ENCODE measurements at places on chromosomes 1 and 21.

DNA sequence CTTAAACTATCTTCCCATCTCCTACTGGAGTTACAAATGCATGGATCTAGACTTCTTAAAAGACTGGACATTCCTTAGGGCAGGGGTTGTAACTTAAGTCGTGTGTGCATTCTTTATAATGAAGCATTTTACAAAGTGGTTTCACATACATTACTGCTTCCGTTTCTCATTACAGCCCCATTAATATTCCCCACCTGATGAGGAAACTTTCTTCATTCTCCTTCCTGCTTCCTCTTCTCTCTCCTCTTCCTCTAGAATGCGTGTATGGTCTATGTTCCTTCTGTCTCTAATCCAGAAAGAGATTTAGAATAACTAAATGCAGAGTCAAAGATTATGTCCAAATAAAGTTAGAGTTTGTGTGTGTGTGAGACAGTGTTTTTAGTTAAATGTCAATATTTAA lies 1.8 kb upstream of the CAP1 start:
- DNase-seq, result no peak

- DNase-seq, result no peak
These were observed 224.7 kb upstream of the GJB5 start for GRCh38 chr1:34529935-34530859.

DNA sequence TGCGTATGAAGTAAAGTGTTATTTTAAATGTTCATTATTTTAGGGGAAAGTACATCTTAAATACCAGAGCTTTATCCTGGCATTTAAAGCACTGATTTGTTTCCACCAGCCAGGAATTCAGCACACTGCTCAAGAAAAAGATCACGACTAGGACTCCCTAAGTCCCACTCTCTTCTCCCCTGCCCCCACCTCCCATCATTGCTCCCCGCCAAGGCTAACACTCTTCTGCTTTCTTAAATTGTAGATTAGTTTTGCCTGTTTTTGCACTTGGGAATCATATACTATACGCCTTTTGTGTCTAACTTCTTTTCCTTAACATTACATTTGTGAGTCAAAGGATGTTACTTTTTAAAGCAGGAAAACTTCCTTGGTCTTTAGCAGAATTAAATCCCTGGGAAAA lies 37.5 kb upstream of the C1orf105 start:
- no peak for DNase-seq

DNA sequence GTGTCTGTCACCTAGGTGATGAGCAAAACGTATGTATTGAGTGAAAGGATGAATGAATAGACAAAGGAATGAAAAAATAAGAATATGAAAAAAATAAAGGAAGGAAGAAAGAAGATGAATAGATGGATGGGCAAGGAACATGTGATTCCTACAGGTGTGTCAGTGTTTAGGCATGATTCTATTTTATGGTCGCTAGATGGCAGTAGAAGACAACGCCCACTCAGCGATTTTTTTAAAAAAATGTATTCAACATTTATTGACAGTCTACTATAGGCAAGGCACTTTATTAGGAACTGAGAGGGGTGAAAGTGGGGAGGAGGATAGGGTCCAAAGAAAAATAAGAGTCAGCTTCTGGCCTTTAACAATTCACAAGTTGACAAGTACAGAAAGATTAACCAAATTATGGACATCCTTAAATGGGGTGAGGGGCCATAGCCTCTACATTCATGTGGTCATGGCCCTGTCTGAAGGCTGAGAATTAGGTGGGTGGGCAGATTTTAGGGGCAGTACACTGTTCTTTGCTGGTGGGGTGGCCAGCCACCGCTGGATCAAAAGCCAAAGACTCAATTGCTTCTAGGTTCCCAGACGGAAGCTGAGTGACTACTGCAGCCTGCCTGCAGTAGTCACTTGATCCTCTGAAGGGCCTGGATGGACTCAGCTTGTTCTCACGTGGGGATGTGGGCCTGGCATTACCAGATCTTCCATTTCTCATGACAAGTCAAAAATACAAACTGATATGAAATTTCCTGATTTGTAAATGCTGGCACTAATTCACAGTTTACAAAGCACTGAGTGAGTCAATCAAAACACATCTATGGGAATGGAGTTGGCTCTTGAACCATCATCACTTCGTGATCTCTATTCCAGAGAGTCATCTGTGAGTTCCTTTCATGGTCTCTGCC lies 83.9 kb downstream of the FASLG start:
- DNase-seq, result no peak

DNA sequence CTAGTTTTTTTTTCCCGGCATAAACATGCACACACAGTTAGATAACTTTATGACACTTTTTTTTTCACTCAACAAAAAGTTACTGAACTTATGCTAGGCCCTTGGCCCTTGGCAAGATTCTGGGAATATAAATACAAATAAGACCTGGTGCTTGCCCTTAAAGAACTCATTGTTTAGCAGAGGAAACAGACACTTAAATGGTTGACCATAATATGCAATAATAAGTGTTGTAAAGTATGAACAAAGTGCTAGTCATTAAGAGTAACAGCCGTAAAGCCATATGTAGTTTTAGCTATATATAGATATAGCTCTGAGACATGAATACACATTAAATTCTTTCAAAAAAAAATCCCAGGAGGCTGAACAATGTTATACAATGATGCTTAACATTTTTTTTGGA lies 198.3 kb downstream of the CYYR1 start:
- DNase-seq, result no peak

DNA sequence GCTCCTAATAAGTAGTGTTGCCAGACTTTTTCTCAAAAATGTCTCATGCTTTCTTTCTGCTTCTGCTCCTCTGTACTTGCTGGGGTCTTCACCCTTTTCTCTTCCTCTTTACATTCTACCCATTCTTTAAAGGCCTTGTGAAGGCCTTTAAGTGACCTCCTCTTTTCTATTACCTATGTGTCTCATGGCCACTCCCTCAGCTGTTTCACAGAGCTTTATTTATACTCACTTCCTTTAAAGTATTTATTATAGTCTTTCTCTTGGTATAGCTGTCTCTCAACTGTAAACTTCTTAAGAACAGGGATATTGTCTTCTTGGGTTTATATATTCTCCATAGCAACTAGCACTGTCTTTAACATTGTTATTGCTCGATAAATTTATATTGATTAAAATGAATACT lies 792 bp downstream of the GOLPH3L start:
- DNase-seq, result no peak
